NCI-H2081 treated with DMSO at 0.1 percent for 48 hours (cell line): ENCODE measurements at places on chromosomes 16 and 17.

DNA sequence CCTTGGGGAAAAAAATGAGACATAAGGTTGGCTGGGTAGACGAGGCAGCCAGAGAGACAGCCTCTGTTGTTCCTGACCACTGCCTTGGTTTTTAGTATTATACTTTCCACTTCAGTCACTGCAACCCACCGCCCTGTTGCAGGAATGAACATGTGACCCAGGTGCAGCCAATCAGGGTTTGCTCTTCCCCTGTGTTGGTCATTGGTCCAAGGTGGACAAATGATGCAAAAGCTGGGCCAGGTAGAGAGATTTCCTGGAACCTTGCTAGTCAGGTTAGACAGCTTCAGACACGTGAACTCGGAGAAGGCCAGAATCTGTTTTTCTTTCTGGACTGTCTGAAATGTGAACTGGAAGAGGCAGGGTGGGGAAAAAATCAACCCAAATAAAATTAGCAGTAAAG, 452.4 kb upstream of the RBFOX1 start:
- DNase-seq: no peak

DNA sequence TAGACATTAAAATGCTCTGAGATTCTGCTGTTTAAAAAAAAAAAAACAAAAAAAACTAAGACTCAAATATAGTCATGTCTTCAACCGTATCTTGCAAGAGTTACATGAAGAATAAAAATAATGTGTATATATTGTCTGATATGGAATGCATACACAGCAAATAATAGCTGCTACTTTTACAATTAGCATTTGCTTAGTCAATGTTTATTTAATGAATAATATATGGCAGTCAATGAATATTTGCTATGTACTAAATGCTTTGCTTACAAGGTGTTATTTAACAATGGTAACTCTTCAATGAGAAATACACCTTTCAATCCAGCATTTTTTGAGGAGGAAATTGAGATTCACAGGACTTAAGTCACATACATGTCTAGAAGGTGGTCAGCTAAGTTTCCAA, 718.8 kb upstream of the SOX9 start:
- no peak for DNase-seq

GRCh38 chr16:2154533-2155090, 970 bp upstream of the TRAF7 start:
- no peak for DNase-seq

- DNase-seq: no peak
Measured at GRCh38 chr16:85912211-85912974, 13.4 kb downstream of the IRF8 start.

- no peak for DNase-seq
Measured at GRCh38 chr16:25033852-25034251, 18.7 kb upstream of the ARHGAP17 start.

DNA sequence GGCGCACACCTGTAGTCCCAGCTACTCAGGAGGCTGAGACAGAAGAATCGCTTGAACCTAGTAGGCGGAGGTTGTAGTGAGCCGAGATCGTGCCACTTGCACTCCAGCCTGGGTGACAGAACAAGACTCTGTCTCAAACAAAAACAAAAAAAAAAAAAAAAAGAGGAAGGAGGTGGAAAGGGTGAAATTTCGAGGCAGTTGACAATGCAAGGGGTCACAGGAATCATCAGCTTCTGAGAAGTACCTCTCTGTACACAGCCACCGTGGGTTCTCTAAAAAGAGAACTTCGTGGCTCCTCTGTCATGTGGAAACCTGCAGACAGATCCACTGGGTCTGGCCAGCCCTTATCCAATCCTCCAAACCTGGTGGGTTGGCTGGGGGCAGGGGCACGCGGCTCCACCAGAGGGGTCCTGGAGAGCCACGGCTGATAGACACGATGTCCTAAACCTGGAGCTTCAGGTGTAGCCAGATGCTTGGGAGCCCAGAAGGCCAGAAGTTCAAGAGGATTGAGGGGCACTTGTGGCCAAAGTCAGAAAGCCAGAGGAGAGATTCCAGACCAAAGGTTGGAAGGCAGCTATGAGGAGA, 540 bp upstream of the CD300LF start:
- no peak for DNase-seq

DNA sequence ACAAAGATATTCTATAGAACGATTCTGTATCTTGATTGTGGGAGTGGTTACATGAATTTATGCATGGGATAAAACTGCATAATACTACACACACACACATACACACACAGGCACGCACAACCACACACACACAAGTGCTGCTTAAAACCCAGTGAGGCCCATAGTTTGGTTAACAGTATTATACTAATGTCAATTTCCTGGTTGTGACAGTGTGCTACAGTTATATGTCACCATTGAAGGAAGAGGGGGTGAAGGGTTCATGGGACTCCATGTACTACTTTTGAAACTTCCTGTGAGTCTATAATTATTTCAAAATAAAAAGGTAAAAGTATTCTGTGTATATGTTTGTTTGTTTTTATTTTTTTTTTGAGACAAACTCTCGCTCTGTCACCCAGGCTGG, 8.1 kb downstream of the ZC3H7A start:
- no peak for DNase-seq

DNA sequence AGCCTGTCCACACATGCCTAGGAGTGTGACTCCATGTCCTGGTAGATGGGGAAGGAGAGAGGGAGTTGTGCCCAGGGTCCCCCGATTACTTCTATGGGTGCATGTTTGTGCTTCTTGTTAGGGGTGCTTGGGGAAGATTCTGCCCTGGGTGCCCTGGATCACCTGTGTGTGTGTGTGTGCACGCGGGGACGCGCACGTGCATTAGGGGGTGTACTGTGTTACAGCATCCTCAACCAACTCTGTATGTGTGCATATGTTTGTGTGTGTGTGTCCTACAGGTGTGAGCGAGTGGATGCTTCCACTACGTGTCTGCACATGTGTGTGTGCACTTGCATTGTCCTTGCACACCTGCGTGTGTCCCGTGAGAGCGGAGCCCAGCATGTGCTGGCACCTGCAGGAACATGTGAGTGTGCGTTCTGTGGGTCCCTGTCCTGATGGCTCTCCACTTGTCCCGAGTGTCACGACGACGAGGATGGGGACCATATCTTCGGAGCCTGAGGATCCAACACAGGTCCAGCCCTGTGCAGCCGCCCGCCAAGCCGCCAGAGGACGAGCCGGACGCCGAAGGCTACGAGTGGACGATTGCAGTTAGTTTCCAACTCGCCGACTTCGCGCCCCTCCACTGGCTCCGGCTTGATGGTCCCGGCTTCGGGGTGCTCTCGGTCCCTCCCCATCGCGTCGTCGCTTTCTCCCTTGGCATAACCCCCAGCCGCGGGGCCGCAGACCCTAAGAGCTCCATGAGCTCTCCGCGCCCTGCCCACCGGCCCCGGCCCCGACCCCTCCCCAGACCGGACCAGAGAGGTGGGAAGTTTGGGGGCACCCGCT, 6.0 kb upstream of the TBC1D3B start:
- DNase-seq: no peak

GRCh38 chr17:61309362-61310256, 90.0 kb upstream of the TBX2 start:
- DNase-seq: no peak

GRCh38 chr17:74862108-74862901, 2.6 kb upstream of the GRIN2C start:
- no peak for DNase-seq

- no peak for DNase-seq
Measured at GRCh38 chr16:56320811-56321558, 104.4 kb downstream of the AMFR start.

DNA sequence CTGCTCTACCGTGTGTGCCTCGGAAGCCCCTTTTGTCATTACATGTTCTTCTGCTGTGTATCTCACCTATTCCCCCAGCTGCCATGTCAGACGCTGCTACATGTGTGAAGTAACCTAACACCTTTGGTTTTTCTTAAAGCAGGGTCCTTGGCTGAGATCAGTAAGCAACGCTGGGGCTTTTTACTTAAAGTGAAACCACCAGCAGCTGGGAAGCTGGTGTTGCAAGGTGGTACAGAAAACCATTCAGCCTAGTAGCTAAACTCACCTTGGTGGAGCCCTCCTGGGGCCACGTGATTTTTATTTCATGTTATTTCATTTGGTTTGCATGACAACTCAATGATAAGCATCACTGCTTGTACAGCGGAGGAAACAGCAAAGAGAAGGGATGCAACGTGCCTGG, 62.6 kb downstream of the PLCG2 start:
- no peak for DNase-seq

- no peak for DNase-seq
Measured at GRCh38 chr16:85753559-85753958, 2.7 kb upstream of the C16orf74 start.

- DNase-seq: no peak
Measured at GRCh38 chr17:82316651-82317393, 586 bp downstream of the CD7 start.

GRCh38 chr16:88815901-88816589, 4.3 kb upstream of the APRT start:
- no peak for DNase-seq
